ENCODE measurements at places on chromosomes 1 and 21.

- DNase-seq = peak; percentile 17
Observed at GRCh38 chr1:183277821-183278738, 92.0 kb downstream of the LAMC2 start.

DNA sequence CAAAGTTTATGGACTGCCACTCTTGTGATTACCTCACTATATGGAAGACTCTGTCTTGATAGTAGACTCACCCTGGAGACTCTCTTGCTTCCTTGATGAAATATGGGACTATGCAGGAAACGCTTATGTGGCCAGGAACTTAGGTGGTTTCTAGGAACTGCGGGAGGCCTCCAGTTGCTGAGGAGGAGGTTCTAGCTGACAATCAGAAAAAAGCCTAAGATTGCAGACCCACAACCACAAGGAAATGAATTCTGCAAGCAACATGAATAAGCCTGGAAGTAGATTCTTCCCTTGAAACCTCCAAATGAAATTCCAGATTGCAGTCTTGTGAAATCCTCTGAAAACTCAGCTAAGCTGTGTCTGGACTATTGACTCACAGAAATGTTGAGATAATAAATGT lies 88.9 kb upstream of the COL11A1 start:
- no peak for DNase-seq

- no peak for DNase-seq
Observed at GRCh38 chr1:108201687-108202086, 1.5 kb upstream of the SLC25A24 start.

GRCh38 chr1:223772771-223773160 lies 60.4 kb downstream of the CAPN2 start:
- DNase-seq = no peak

DNA sequence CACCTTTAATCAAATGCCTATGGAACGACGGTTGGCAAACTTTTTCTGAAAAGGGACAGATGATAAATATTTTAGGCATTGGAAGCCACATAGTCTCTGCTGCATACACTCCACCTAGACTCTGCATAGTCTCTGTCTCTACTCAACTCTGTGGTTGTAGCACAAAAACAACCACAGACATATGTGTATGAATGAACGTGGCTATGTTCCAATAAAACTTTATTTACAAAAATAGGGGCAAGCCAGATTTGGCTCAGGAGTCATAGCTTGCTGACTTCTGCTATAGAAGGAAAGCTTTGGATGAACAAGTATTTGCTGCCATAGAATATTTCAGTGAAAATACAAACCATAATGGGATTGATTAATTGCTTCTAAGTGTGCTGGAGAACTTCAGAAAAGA lies 37.5 kb upstream of the ADORA3 start:
- no peak for DNase-seq

- DNase-seq = no peak
Observed at GRCh38 chr1:97017895-97018294, 296.3 kb downstream of the PTBP2 start.

DNA sequence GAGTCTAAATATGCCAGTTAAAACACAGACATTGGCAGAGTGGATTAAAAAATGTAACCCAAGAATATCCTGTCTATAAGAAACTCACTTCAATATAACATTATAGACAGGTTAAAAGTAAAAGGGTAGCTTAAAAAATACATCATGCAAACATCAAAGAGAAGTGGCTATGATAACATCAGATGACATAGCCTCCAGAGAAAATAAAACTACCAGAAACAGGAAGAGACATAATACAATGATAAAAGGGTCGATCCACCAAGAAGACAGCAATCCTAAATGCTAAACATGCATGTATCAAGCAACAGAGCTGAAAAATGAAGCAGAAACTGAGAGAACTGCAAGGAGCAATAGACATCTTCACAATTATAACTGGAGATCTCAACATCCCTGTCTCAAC lies 190.2 kb upstream of the NR5A2 start:
- no peak for DNase-seq

DNA sequence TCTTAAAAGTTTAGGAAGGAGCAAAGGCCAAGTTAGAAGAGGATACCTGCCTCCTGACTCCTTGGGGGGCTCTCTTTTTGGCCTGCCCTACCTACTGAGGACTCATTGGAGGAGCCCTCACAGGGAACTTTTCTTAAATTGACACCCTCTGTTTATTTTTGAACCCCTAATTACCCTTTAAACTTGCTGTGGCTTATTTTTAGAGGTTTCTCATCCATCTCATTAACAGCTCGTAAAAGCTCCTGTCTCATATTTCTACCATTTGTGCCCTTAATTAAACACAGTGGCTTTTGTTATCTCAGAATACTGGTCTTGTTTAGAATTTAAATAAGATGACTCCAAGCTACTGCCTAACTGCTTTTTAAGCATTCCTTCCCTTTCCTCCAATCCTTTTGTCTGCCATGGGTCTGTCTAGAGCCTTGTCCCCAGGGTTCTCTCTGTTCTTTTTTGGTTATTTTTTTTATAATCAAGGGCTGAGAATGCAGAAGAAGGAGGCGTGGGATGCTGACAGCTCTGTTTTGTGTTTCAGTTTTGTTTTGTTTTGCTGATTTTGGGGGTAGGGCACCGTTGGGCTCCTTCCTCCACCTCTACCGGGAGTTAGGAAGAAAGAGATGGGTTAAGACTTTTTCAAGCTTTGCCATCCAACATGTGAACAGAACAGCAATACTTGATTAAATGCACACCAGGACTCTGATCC lies 78.0 kb downstream of the SYT6 start:
- no peak for DNase-seq

- no peak for DNase-seq
Observed at GRCh38 chr1:32494196-32494595, 29.3 kb downstream of the ZBTB8B start.

- no peak for DNase-seq
Observed at GRCh38 chr1:28244549-28245251, 8.8 kb downstream of the ATP5IF1 start.

DNA sequence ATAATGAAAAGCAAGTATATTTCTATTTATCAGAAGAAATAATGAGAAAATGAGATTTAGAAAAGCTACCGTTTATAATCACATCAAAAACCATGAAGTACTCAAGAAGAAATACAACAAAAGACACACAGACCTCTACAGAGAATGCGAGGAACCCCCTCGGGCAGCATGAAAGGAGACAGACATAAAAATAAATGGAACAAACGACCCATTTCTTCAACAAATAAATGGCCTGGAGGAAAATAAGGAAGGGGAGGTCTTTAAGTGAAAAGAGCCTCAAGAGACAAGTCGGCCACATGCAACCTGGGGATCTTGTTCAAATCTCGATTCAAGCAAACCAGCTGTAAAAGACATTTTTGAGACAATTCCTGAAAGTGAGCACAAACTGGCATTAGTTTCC lies 6.0 kb downstream of the CFAP74 start:
- no peak for DNase-seq

- DNase-seq = no peak
Observed at GRCh38 chr1:209790286-209791193, 6.2 kb upstream of the C1orf74 start.

DNA sequence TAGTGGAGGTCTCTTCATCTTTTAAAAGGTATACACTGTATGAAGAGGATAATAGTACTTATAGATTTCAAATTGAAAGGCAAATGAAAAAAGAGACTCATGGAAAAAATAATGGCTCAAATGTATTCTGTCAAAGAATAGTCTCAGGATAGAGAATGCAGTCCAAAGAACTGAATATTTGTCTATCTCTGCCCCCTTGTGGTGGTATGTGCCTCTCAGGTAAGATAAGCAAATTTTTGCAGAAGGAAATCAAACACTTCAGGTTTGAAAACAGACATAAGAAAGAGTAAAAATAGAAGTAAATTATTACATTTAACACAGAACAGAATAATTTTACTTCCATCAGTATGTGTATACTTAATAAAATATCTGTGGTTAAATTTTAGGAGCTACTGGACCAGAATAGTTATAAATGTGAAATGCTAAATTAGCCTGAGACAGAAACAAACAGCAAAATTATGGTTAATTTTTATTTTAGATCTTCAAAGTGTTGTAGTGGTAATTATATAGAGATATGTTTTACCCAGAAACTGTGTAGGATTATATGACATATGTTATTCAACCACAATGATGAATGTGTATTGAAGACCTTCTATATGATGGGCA lies 164.4 kb upstream of the PALMD start:
- DNase-seq = no peak

DNA sequence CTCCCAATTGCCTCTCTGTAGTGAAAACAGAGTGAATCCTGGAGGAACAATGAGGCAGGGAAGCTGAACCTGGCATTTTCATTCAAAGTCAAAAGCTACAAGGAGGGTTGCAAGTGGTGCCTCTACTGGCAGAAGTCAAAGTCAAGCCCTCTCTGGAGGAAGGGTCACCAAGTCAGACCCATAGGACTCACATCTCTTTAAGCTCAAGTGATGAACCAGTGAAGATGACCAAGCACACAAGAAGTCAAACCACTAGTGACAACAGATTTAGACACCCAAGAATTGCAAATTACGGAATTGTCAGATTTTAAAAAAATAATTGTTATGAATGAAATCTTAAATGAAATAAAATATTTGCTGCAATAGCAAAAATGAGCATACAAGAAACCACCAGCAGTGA lies 81.1 kb upstream of the ATP1B1 start:
- DNase-seq = no peak

- DNase-seq = no peak
Observed at GRCh38 chr1:94621395-94621794, 79.8 kb upstream of the F3 start.

- no peak for DNase-seq
Observed at GRCh38 chr1:43276673-43277072, 6.9 kb downstream of the TMEM125 start.

DNA sequence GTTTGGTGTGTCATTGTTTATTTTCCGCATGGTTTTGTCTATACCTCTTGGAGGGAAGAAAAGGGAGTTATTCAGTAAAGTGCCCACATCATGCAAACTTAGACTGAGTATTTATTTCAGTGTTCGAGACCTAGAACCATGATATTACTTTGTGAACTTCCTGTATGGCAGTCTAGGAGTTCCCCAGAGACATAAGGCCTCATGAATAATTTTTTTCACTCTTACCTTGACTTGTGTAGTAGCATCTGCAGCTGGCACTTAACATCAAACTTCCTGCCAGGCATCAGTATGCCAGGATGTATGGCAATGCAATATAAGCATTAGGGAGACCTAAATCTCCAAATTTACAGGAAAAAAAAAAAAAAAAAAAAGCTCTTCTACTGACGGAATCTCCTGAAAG lies 287.7 kb downstream of the NEGR1 start:
- no peak for DNase-seq

Measured in D341Med (cell line).